ENCODE measurements at places on chromosomes 16 and 17.
A peak's percentile ranks its signal among the peaks of the same experiment; 100 is the strongest.

DNA sequence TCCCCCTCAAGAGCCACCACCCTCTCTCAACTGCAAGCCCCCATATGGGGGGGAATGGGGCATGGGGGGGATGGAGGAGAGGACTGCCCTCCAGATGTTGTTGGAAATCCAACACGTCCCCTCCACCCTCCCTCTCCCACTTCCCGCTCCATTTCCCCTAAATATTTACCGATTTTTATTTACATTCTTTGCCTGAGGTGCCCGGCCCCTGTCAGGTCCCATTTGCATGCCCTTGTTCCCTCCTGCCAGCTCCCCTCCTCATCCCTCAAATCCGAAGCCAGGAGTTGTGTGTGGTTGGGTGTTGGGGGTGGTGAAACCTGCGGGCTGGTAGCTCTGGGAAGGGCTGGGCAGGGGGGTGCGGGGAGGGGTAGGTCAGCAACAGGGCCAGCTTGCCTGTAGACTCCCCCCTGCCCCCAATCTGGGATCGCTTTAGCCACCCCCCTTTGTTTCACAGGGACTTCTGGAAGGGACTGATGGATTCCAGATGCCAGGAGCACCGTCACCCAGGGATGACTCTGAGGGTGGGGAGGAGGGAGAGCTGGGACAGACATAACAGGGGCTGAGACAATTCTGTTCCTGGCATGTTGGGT lies 39.7 kb upstream of the NGFR start:
- no peak for DNase-seq

DNA sequence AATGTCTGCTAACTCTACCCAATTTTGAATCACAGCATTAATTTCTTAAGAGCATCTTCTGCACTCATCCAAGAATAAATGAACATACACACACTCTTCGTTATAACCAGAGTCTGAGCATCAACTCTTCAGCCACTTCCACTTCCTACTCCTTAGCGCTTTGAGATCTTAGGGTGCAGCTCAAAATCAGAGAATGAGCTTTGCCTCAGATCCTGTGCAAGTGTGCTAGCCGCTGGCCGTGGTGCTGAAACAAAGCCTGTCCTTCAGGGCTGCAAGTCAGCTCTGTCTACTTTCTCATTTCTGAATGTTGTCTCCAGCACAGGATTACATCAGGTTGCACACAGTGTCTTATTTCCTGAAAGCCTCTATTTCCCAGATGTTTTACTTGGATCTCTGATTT lies 165.4 kb downstream of the AIPL1 start:
- DNase-seq, result peak; percentile 7

- no peak for DNase-seq
Observed at GRCh38 chr17:73304971-73305812, 6.6 kb downstream of the CDC42EP4 start.

DNA sequence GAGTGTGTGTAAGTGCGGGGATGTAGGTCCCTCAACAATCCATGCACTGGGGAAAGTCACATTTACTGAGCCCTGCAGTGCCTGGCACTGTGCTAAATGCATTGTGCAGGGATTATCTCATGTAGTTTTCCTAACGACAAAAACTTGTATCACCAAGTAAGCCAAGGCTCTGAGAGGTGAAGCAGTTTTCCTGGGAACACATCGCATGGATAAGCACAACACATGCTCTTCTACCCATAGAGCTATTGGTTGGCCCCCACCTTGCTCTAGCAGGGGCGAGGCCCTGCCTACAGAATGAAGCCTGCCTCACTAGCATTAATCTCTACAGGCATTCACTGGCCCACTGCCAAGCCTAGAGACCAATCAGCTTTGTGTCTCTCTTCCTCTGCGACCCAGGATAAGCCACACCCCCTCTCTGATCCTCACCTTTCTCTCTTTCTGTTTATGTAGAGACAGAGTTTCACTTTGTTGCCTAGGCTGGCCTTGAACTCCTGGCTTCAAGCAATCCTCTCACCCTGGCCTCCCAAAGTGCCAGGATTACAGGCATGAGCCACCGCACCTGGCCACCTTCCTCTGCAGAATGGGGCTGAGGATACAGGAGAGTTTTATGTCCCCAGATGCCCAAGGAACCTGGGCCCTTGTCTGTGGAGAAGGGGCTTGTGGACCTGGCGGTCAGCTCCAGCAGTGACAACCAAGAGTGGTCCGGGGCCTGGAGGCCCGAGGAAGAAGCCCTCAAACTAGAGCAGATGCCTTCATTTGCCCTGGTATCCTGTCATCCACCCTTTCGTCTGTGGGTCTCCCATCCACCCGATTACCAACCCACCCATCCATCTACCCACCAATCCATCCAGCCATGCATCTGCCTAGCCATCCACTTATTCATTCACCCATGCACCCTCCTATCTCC lies 12.8 kb downstream of the CDH16 start:
- DNase-seq, result no peak

DNA sequence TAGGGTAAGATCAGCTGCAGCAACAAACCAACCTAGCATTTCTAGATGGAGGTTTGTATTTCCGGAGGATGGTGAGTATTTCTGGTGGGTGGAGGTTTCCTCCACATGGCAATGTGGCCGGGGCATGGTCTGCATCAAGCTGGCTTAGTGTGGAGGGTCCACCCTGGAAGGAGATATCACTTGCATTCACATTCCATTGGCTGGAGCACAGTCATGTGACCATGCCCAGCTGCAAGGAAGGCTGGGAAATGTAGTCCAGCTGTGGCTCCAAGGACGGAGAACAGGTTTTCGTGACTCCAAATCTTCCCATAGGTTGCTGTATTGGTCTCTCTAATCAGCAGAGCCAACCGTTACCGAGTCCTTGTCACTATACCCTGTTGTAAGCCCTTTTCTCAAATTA lies 68.7 kb downstream of the RAI1 start:
- no peak for DNase-seq

- no peak for DNase-seq
Observed at GRCh38 chr17:29070781-29071180, 27.8 kb downstream of the PIPOX start.

- DNase-seq, result no peak
Observed at GRCh38 chr16:23704772-23705516, 8.1 kb downstream of the ERN2 start.

GRCh38 chr17:76700617-76701470 lies 9.9 kb downstream of the MXRA7 start:
- no peak for DNase-seq

DNA sequence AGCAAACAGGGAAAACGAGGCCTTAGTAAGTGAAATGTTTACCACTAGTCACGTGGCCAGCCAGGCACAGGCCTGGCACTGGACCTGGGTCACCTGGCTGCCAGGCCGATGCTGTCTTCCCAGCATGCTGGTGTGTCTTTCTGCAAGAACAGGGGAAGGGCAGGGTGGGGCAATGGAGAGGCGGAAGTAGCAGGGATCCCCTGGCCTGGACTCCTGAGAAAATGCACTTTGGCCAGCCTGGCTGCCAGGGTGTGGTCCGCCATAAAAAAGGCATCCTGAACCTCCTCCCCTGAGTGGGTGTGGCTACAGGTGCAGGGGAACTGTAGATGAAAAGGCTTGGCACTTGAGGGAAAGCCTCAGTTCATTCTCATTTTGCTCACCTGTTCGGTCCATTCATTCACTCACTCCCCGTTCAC lies 1.0 kb upstream of the ANKRD40CL start:
- no peak for DNase-seq

DNA sequence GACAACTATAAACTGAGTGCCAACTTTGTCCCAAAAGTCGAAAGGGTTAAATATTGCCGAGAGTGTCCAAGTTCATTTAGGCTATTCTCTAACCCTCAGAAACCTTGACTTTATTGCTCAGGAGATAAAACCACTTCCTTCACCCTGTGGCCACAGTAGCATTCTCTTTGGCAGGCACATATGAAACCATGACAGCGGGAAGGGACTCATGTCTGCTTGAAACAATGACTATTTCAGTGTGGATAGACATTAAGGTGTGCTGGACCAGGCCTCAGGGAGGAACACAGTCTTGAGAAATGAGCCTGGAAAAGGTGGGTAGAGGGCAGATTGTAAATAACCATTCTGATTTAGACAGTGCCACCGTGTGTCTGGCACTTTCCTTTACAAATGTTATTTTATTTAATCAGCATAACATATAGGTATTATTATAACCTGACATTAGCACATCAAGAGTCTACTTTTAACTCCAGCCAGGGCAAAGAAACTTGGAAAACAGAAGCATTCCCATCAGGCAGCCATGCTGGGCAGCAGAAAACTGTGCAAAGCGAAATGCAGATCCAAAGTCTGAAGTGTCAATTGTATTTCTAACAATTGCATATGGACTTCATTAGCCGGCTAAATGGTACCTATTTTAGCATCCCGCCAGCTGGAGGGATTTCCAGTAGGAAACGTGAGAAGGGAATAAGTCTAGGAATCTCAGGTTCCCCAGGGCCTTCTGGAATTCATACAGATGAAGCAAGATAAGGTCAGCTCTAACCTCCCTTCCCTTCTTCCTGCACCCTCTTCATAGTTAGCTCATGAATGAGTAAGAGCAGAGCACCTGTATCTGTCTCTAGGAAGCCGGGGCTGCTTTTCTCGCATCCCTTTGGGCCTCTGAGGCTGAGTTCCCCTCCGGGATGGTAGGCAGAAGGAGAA lies 212.8 kb upstream of the ELAC2 start:
- peak; percentile 57 for DNase-seq

DNA sequence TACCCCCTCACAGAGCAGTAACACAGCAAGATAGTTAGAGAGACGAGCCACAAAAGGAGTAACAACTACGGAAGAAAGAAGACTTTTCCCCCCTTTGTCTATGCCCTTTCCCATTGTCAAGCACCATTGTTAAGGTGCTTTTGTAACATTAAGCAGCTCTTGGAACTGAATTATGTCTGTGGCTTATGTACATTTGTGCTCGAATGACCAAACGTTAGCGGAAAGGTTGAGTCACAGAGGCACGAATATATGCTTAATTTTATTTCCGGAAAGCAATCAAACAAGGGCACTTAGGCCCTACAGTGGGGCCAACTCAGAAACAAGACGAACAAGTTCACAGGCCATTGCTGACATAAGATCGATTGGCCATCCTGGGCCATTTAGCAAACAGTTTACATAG lies 109.5 kb downstream of the ANKFN1 start:
- DNase-seq, result no peak

GRCh38 chr17:61868074-61868473 lies 4.7 kb upstream of the BRIP1 start:
- no peak for DNase-seq

DNA sequence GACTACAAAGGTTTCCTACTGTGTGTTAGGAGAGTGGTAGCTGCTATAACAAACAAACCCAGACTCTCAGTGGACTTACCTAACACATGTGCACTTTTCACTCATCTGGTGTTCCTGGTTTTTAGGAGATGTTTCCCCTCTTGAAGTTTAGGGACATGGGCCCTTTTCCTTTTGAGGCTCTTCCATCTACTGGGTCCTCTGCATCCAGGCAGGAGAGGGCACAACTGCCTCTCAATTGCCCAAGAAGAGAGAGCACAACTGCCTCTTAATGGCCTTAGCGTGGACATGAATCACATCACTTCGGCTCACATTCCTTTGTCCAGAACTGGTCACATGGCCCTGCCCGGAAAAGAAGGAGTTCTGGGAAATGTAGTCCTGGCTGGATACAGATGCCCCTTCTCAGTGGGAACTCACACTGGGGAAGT lies 9.8 kb upstream of the TNRC6C start:
- no peak for DNase-seq

- DNase-seq, result no peak
Observed at GRCh38 chr17:1960545-1960912, 64.6 kb downstream of the RTN4RL1 start.

DNA sequence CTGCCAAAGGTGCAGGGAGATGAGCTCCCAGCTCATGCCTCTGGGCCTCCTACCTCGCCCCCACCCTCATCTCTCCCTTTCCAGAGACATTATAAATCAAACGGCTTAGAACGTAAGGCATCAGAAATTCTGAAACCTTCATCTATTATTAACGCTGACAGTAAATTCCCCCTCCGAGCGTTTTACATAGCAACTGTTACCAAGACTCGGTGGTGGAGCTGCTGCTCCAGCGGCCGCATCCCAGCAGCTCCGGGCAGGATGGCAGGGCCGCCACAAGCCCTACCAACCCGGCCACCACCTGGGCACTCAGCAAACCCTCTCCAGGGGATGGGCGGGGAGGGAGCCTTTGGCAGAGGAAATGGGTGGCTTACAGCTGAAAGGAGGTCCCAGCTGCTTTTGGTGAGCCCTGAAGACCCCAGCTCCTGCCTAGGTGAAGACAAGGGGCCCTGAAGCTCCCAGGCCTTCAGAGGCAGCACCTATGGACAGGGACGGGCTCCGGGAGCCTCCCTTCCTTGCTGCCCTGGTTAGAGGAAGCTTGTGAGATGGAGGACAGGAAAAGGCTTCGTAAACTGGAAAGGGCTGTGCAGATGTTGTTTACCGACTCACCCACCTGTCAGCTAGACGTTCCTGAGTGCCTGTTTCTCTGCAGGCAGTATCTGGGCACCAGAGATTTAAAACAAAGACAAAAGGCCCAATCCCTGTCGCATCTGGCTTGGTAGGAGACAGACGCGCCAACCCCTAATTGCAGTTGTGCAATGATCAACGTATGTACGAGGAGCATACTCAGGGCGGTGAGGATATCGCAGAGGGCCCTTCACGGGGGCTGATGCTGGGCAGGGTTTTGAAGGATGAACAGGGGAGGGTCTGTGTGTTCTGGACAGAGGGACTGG lies 76.9 kb downstream of the RAI1 start:
- DNase-seq, result no peak

DNA sequence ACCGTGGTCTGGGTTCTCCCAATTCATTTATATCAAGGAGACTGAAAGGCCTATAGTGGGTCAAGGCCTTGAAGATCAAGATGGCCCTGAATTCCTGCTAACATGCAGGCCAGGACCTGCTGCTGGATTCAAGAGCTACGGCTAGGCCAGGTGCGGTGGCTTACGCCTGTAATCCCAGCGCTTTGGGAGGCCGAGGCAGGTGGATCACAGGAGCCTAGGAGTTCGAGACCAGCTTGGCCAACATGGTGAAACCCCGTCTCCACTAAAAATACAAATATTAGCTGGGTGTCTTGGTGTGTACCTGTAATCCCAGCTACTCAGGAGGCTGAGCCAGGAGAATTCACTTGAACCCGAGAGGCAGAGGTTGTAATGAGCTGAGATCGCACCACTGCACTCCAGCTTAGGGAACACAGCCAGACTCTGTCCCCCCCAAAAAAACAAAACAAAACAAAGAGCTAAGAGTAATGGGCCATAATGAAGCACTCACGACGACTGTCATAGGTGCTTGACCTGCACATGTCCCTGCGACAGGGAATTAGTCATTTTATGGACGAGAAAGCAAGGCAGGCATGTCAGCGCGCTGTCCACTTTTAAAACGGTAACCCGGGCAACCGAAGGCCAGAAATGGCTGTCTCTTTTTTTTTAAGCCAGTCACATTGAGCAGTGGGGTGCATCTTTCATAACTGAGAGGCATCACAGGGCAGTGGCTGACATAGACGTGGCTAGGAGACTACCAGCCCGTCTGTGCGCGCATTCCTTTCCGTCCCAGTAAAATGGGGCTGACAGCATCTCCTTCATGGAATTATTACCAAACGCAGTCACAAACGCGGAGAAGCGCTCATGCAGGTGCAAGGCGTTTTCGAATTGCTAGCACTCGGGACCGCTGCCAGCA lies 1.0 kb upstream of the FBRS start:
- no peak for DNase-seq

DNA sequence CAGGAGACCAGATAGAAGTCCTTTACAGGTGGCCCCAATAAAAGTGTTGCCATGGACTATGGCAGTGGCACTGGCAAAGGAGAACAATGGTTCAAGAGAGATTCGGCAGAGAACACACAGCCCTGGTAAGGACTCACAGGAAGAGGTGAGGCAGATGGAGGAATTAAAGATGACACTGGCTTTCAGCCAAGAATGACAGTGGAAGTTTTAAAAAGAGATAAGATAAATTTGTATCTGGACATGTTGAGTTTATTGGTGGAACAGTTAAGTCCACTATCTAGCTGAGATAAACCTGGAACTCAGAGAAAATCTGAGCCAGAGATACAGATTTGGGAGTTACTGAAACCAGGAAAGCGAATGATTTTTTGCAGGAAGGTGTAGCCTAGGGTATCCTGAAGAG lies 20.1 kb downstream of the CMC2 start:
- DNase-seq, result no peak
